ENCODE measurements at places on chromosomes 7 and 10.

DNA sequence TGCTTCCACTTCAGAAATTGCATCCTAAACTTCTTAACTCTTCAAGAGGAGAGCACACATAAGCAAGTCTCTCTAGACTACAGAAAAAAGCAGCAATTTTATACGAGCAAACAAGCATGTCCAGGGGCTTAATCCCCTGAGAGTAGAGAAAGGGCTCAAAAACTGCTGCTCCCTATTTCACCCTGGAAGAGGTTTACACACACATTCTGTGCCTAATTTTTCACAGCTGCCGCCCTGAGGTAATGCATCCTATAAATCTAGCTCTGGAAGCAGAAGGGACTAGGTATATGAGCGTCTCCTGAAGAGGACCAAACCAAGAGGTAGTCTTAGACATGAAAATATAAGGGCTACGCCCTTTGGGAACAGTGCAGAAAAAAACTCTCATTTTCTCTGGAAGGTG, 73.1 kb downstream of the CRPPA start:
- DNase-seq: no peak

- DNase-seq: no peak
Observed at GRCh38 chr10:101223274-101224059, 5.8 kb downstream of the LBX1 start.

GRCh38 chr10:106439366-106439765, 725.1 kb downstream of the SORCS1 start:
- no peak for DNase-seq

DNA sequence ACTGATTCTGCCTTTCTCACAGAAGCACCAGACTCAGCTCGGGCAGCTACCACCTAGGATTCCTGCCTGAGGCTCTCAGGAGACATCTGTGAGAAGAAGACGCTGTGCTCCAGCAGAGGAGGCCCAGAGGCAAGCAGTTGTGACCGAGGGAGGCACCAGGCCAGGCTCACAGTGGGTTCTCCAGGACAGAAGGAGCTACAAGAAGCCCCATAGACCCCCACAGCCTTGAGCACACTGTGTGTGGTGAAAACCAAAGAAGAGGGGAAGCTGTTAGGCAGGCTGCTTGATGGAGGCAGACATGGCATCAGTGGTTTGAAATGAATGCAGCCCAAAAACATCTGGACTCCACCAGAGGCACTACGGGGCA, 198.8 kb downstream of the GRID1 start:
- no peak for DNase-seq

DNA sequence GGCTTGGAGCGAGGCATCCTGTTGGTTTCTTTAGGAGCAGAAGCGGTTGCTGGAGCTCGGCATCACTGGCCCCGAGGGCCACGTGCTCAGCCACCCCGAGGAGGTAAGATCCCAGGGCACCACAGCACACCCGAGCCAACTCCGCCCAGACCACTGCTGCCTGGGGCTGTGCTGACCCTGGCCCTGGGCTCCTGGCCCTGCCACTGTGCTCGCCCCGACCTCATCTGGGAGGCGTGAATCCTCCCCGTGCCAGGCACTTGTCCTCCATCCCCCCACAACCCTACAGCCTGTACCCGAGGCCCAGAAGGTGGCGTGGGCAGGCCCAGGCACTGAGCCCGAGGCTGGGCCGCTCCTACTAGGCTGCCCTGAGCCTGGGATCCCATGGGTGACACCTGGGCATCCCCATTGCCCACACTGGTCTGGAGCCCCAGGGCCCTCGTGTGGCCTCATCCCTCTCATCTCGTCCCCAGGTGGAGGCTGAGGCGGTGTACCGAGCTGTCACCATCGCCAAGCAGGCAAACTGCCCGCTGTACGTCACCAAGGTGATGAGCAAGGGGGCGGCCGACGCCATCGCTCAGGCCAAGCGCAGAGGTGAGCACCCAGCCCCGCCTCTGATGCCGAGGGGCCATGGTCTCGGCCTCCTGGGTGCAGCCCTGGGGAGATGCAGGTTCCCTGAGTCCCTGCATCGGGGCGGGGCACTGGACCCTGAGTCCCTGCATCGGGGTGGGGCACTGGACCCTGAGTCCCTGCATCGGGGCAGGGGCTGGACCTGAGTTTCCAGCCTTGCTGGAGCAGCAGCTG, 11.8 kb downstream of the DPYSL4 start:
- DNase-seq: no peak

- no peak for DNase-seq
Observed at GRCh38 chr7:132112657-132113056, 463.6 kb downstream of the PLXNA4 start.

DNA sequence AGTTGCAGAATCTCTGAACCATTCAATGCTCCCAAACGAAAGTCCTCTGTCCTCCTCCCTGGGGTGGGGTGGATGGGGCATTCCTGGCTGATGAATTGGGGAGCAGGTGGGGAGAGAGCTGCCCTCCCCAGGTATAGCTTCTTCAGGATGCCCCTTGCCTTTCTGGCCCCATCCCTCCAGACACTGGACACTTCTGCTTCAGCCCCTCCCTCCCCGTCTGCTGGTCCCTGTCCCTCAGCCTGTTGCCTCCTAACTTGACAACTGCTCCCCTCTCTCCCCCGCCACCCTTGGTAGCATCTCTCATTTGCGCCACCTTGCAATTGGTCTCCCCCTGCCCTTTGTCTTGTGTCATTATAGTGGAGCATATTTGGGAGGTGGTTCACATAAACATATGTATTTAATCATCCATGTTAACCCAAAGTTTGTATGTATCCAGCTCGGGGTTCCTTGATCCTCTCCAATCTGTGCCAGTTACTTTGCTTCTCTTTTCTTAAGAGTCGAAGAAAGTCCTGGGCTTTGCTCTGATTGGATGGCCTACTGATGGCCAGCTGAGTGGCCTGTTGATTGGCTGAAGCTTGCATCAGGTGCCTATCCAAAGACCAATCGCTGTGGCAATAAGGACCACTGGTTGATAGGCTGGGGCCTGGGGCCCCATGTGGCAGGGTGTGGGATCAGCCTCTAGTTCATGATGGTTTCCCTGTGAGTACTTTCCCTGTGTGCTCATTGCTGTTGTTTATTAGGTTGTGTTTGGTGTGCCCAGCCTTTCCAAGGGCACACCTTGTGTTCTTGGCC, 4.0 kb upstream of the GCK start:
- DNase-seq: no peak

GRCh38 chr7:142908921-142909890, 23.7 kb upstream of the TRPV6 start:
- peak; percentile 62 for DNase-seq

DNA sequence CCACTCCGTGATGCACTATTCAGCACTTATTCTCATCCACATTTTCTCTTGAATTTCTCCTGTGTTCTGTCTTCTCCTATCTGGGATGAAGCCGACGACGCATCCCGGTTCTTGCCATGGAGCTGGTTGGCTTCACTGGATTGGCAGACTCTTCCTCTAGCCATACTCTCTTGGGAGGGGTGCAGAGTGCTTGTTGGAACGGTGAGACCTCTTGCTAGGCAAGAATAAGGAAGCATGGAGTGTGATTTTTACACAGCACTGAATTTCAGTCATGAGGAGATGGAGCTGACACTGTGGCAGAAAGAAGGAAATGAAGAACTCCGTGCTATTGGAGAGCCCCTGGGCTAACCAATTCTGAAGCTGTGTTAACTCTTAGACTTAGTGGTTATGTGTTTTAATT, 28.2 kb upstream of the ZNF32 start:
- no peak for DNase-seq

DNA sequence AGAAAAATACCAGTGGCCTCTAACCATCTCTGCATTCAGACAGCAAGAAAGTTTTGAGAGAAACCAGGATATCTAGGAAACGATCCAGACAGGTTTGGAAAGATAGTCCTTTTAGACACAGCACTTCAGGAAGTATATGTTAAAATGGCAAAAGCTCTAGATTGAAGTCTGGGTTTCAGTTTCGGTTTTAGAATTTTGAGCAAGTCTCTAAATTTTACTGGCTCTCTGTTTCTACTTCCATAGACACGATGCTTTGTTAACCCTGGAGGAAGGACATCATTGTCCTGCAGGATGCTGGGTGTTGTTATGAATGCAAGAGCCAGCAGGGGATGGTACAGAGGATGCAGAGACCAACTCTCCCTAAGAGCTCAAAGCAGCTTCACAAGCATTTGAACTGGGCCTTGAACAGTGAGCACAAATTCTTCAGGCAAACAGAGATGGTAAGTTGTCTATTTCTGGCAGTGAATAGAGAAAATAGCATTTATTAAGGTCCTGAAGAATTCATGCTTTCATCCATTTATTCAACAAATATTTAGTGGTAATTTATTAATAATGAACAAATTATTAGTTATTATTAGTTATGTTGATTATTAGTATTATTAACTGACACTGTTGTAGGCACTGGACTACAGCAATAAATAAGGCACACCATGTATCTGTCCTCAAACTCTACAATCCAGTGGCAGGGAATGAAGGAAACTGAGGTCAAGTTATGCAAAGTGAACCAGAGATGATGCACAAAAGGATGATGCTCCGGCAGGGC, 152.7 kb upstream of the NRP1 start:
- DNase-seq: peak; percentile 0

DNA sequence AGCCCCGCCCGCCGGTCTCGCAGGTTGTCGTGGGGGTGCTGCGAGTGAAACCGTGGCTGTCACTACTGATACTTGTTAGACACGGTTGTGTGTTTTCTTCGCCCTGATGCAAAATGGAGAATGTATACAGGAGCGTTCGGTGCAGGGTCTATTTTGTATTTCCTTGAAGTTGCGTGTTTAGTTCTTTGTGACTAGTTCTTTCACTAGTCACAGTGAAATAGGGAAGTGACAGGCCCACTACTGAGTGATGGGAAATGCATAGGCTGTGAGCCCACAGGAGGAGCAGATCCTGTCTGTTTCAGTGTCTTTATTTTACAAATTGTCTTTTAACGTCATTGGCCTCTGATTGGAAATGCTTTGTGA, 675 bp downstream of the ABRAXAS2 start:
- peak; percentile 77 for DNase-seq

DNA sequence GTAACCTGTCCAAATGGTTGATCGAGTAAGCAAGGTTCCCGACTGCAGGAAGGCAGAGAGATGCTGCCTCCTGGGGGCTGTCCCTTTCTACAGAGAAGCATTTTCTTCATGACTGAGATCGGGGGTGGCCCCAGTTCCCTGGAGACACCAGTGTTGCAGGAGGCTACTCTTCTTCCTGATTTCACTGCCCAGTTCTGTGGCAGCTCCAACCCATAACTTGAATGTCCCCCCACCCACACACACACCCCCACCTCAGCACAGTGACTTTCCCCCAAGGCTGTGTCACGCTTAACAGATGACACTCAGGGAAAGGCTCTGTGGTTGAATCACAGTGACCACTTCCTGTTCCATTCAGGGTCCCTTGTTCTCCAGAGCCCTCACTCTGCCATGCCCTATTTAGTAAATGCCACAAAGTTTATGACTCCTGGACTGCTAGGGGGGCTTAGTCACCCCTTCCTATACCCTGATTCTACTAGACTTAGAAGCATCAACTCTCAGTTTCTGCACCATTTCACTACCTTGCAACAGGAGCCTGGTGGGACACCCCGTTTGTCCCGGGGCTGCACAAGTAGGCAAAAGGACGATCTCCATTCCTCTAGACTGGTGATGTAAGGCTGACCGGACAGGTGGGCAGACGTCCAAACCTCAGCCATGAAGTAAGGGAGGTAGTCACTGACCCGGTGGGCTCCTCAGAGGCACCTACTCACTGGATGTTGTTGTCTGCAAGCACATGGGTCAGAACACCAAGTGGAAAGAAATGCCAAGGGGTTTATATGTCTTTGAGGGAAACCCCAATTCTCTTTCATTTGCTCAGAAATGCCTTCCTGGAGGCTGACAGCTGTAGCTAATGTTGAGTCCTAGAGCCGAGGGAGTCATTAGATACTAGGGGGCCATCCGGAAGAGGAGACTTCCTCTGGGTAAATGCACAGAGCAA, 31.3 kb upstream of the SMC3 start:
- peak; percentile 97 for DNase-seq

DNA sequence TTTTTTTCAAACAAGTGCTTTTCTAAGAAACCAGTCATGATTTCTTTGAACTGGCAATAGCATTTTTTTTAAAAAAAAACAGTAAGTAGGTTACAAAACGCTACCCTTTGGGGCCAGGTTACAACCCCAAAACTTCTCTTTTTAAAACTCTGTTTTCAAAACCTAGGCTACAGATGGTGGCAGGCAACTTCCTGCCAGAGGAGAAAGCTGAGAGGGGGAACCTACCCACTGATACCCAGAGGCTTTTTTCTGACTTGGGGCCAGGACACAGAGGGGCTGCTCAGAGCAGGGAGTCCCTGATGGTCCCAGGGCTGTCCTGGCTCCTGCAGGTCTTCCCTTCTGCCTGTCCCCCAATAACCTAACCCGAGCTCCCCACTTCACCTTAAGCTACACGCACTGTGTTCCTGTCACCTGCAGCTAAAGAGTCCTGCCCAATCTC, 6.9 kb downstream of the STN1 start:
- peak; percentile 74 for DNase-seq

GRCh38 chr7:525740-526139, 6.1 kb upstream of the PDGFA start:
- DNase-seq: peak; percentile 41

DNA sequence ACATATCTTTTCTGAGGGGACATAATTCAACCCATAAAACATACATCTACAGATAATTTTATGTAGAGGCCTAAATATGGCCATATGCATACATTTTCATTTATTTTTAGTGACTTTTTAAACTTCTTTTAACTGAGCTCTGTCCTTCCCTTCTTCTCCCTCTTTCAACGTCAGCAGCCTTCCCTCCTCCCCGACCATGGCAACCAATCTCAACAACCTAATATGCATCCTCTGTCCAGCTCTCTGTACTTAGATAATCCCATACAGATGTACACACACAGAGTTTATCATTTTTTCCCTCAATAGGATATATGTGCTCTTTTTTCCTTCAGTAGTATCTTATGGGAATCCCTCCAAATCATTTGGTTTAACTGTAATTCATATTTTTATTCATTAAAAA, 94.3 kb downstream of the CCDC71L start:
- DNase-seq: no peak

GRCh38 chr7:50141131-50141530, 48.1 kb upstream of the ZPBP start:
- no peak for DNase-seq

GRCh38 chr10:22341926-22342196, 3.4 kb upstream of the SPAG6 start:
- DNase-seq: no peak

GRCh38 chr10:91006752-91007346, 86.0 kb upstream of the ANKRD1 start:
- no peak for DNase-seq

DNA sequence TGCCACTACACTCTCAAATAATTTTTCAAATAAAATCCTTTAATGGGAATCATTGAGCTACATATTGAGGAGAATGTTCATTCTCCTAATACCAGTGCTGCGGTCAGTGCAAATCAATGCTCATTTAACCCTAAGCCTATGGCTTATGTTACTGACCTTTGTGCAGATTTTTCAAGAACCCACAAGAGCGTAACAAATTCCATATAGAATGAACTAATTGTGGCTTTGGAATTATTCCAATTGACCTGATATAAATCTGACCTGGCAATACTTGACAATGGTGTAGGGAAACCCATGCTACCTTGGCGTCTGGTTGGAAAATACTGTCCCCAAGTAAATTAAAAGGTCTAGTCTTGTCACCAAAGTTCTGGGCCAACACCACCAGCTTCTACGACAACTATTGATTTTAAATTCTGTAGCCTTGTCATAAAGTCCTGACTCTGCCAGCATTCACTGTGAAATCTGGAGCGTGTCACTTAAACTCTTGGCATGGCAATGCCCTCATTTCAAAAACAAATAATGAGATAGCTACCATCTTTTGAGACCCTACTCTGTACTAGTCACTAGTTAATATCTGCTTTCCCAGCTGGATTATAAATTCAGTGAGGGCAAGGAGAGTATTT, 320.9 kb downstream of the AHR start:
- no peak for DNase-seq

GRCh38 chr10:43892062-43892770, 243.5 kb upstream of the ZNF32 start:
- DNase-seq: peak; percentile 3

All from NB4 (cell line).